GM23338 (cell line): ENCODE measurements at places on chromosomes 6 and 20. TPM values are rescaled to one million over a fixed set of nuclear protein-coding genes. Genes with fewer than 3 reads are reported as not detected.

CCR6 gene
- not detected in 2 replicates for total RNA-seq

B3GALT4 gene
- total RNA-seq: 1.0 and 2.3 TPM in 2 replicates

EYS gene
- 0.38 TPM in 1 of 2 replicates, not detected in the other for total RNA-seq

ARMH2 gene
- total RNA-seq: not detected in 2 replicates

PREP gene
- total RNA-seq: 51.0 and 52.7 TPM in 2 replicates

PTCRA gene
- total RNA-seq: not detected in 2 replicates

FRK gene
- total RNA-seq: 0.12 and 0.24 TPM in 2 replicates

EDN3 gene
- total RNA-seq: 0.17 and 1.2 TPM in 2 replicates

VSX1 gene
- 0.16 and 0.73 TPM in 2 replicates for total RNA-seq

- H3K36me3 ChIP-seq: no peaks in the 10 kb centered on the region
- no peaks in the 10 kb centered on the region for H3K4me1 ChIP-seq
- DNase-seq: no peak
- no peak overlapping the region for H3K27ac ChIP-seq
- H3K4me3 ChIP-seq: no peak overlapping the region
Measured at GRCh38 chr6:113338644-113339043, 518.5 kb upstream of the MARCKS start.

GRCh38 chr20:54029176-54029575, 41.2 kb downstream of the BCAS1 start:
- no peaks in the 10 kb centered on the region for H3K36me3 ChIP-seq
- DNase-seq: no peak
- peaks cover 5% of the 10 kb centered on the region; the same call in 1 of the 2 replicates for H3K4me1 ChIP-seq
- H3K27me3 ChIP-seq: no peaks in the 10 kb centered on the region

- no peaks in the 10 kb centered on the region; the same call in 1 of the 2 replicates for H3K4me1 ChIP-seq
- DNase-seq: no peak
- H3K27ac ChIP-seq: no peak overlapping the region
Measured at GRCh38 chr6:142827991-142828390, 117.0 kb downstream of the HIVEP2 start.

- no peak for DNase-seq
- H3K4me3 ChIP-seq: no peak overlapping the region
- no peak overlapping the region for H3K27ac ChIP-seq
- no peaks in the 10 kb centered on the region for H3K27me3 ChIP-seq
- H3K4me1 ChIP-seq: peaks cover 13% of the 10 kb centered on the region
- H3K36me3 ChIP-seq: no peaks in the 10 kb centered on the region
Measured at GRCh38 chr20:56610098-56610497, 19.0 kb upstream of the TFAP2C start.

DNA sequence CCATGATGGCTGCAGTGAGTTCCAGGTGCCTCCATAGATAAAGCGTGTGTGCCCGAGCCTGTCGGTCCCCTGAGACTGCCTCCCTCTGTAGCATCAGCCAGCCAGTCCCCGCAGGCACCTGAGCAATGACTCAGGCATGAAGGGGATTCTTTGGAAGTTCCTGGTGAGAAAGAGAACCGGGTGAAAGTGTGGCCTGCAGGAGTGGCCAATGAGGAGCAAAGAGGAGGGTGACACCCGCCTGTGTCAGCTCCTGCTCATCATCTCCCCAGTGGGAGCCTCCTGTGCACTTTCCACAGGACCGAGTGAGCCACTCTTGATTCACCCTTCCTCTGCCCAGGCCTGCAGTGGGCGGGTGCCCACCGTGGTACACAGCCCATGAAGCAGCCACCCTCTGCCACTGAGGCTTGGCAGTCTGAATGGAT, 71.2 kb upstream of the PTPN1 start:
- no peak for DNase-seq
- no peak overlapping the region for H3K27ac ChIP-seq

DNA sequence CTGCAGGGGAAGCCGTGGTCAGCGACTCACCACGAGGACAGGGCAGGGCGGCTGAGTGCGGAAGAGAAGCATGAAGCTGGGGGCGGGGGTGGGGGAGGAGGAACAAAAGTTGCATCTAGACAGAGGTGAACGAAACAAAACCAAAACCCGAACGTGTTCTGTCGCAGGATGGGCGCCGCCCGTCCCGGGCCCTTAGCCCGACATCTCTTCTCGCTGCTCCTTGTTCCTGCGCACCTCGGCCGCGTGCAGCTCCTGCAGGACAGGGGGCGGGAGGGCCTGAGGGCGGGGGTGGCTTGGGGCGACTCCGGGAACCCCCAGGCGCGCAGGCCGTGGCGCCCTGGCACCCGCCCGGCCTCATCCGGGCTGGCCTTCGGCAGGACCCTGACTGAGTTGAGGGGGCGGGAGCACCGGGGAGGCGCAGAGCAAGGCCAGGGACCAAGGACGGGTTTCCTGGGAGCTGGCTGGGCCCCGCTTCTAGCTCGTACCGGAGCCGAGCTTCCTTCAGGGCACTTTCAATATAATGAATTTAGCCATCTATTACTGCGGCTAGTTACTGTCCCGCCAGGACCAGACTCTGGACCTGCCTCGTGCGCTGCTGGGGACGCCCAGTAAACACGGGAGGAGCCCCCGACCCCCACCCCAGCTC, 12.0 kb downstream of the STMN3 start:
- peaks cover 7% of the 10 kb centered on the region; the same call in 1 of the 2 replicates for H3K4me1 ChIP-seq
- peak; percentile 71 for DNase-seq
- H3K27ac ChIP-seq: peak overlapping the region; percentile 55; the same call in 1 of the 2 replicates

DNA sequence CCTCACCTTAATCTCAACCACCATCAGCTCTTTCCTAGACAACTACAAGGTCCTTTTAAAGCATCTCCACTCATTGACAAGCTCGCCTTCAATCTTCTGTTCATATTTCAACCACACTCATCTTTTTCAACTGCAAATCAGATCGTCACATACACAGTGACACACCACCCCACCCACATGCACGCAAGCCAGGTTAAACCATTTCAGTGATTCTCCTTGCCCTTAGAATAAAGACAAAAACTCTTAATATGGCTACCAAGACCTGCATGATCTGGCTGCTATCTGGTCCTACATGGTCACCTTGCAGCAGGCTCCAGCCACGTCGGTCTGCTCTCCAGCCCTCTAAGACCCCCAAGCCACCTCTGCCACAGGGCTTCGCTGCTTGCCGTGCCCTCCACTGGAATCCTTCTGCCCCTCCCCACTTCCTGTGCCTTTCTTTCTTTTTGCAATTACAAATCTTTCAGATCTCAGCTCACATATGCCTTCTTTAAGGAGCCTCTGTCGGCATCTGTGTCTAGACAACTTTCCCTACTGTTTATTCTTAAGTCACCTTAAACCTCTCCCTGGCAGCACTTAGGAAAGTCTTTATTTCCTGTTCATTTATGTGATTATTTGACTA, 507.3 kb upstream of the ARID1B start:
- no peaks in the 10 kb centered on the region for H3K4me1 ChIP-seq
- DNase-seq: no peak
- H3K27ac ChIP-seq: no peak overlapping the region

DNA sequence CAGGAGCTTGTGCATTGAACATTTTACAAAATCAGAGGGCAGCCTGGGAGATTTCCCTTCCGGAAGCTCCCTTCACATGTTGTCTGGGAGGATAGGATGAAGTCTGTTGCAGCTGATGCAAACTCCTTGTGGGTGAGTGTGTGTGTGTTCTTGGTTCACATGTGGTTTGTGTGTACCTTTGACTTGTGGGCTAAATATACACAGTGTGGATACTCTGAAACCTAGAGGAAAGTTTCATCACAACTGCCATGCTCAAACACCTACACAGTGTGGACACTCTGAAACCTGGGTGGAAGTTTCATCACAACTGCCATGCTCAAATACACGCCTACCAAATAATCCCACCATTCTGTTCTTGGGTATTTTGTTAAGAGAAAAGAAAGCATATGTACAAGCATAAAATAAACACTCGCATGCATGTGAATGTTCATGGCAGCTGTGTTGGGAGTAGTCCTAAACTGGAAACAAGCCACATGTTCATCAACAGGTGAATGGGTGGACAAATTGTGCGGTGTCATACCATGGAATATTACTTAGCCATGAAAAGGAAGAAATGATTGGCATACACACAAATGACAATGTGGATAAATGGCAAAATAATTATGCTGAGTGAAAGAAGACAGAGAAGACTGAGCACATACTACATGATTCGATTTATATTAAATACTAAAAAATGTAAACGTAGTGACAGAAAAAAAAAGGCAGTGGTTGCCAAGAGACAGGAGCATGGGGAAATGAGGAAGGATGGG, 1.8 kb downstream of the SCP2D1 start:
- DNase-seq: no peak
- no peak overlapping the region for H3K4me3 ChIP-seq
- H3K4me1 ChIP-seq: no peaks in the 10 kb centered on the region
- H3K27me3 ChIP-seq: no peaks in the 10 kb centered on the region
- H3K27ac ChIP-seq: no peak overlapping the region

DNA sequence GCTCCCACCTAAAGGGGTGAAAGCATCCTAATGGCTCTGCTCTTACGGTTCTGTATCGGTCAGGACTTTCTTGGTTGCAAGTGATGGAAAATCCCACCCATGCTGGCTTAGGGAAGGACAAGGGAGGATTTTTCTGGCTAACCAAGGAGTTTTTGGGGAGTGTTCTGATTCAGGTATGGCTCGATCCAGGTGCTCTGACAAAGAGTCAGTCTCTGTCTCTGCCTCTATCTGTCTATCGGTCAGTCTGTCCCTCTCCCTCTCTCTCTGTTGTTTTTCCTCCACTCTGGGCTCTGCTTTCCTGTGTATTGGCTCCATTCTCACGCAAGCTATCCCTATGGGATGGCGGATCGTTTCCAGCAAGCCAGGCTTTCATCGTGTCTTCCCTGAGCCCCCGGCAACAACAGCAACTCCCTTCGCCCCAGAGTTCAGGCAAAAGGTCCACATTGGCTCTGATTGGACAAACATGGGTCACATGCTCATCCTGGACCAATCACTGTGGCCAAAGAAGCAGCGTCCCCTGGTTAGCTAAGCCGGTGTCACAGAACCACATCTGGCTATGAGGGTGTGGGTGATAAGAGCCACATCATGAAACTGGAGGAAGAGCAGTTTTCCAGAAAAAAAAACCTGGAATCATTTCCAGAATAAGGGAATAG, 160.3 kb downstream of the BMP7 start:
- no peaks in the 10 kb centered on the region for H3K4me1 ChIP-seq
- DNase-seq: peak; percentile 38
- no peak overlapping the region for H3K27ac ChIP-seq

- no peak overlapping the region for H3K4me3 ChIP-seq
- no peak for DNase-seq
- no peak overlapping the region for H3K27ac ChIP-seq
- peaks cover 23% of the 10 kb centered on the region for H3K27me3 ChIP-seq
- peaks cover 19% of the 10 kb centered on the region for H3K4me1 ChIP-seq
Measured at GRCh38 chr6:3745566-3746118, 5.9 kb downstream of the PXDC1 start.

GRCh38 chr6:155779456-155779855, 323.8 kb upstream of the NOX3 start:
- DNase-seq: no peak
- no peaks in the 10 kb centered on the region for H3K36me3 ChIP-seq
- H3K27ac ChIP-seq: no peak overlapping the region
- H3K4me1 ChIP-seq: no peaks in the 10 kb centered on the region
- no peak overlapping the region for H3K4me3 ChIP-seq

- DNase-seq: no peak
- peaks cover 10% of the 10 kb centered on the region for H3K36me3 ChIP-seq
- no peak overlapping the region for H3K4me3 ChIP-seq
- H3K4me1 ChIP-seq: no peaks in the 10 kb centered on the region
- H3K27me3 ChIP-seq: no peaks in the 10 kb centered on the region
- no peak overlapping the region for H3K27ac ChIP-seq
Measured at GRCh38 chr20:6101346-6101745, 21.5 kb downstream of the FERMT1 start.

DNA sequence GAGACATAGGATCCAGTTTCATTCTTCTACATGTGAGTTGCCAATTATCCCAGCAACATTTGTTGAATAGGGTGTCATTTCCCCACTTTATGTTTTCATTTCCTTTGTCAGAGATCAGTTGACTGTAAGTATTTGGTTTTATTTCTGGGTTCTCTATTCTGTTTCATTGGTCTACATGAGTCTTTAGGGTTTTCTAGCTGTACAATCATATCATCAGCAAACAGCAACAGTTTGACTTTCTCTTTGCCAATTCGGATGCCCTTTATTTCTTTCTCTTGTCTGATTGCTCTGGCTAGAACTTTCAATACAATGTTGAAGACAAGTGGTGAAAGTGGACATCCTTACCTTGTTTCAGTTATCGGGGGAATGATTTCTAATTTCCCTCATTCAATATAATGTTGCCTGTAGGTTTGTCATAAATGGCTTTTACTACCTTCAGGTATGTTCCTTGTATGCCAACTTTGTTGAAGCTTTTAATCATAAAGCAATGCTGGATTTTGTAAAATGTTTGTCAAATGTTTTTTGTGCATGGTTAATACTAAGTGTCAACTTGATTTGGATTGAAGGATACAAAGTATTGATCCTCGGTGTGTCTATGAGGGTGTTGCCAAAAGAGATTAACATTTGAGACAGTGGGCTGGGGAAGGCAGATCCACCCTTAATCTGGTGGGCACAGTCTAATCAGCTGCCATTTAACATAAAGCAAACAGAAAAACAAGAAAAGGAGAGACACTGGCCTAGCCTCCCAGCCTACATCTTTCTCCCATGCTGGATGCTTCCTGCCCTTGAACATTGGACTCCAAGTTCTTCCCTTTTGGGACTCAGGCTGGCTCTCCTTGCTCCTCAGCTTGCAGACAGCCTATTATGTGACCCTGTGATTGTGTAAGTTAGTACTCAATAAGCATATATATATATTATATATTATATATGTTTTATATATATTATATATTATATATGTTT, 23.3 kb downstream of the MICA start:
- H3K27ac ChIP-seq: no peak overlapping the region
- H3K27me3 ChIP-seq: no peaks in the 10 kb centered on the region
- no peak for DNase-seq
- H3K4me1 ChIP-seq: no peaks in the 10 kb centered on the region

- peaks cover 11% of the 10 kb centered on the region for H3K27me3 ChIP-seq
- no peaks in the 10 kb centered on the region for H3K36me3 ChIP-seq
- no peak overlapping the region for H3K27ac ChIP-seq
- DNase-seq: no peak
- peaks cover 23% of the 10 kb centered on the region for H3K4me1 ChIP-seq
- H3K4me3 ChIP-seq: no peak overlapping the region
Measured at GRCh38 chr6:150152891-150153876, 10.3 kb downstream of the PPP1R14C start.

- no peaks in the 10 kb centered on the region for H3K27me3 ChIP-seq
- H3K27ac ChIP-seq: no peak overlapping the region
- no peaks in the 10 kb centered on the region for H3K36me3 ChIP-seq
- peaks cover 16% of the 10 kb centered on the region; the same call in 1 of the 2 replicates for H3K4me1 ChIP-seq
Measured at GRCh38 chr20:13009682-13010406, 1.1 kb downstream of the SPTLC3 start.

DNA sequence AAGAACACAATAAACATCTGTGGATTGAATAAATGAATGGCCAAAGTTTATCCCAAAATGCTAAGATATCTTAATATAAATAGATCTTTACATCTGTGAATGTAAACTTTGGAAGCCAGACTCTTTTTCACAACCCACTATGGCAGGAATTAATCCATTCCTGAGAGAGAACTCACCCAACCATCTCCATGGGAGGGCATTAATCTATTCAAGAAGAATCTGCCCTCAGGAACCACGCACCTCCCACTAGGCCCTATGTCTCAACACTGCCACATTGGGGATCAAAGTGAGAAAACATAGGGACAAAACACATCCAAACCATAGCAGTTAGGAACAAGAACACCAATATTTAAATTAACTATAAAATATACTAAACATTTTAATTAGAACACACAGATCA, 3.4 kb downstream of the UBE3D start:
- H3K27me3 ChIP-seq: no peaks in the 10 kb centered on the region
- no peak overlapping the region; the same call in 1 of the 2 replicates for H3K27ac ChIP-seq
- H3K36me3 ChIP-seq: peaks cover 4% of the 10 kb centered on the region; the same call in 1 of the 2 replicates
- H3K4me3 ChIP-seq: no peak overlapping the region
- DNase-seq: peak; percentile 34

- H3K4me3 ChIP-seq: no peak overlapping the region
- no peak for DNase-seq
- no peaks in the 10 kb centered on the region for H3K27me3 ChIP-seq
- no peaks in the 10 kb centered on the region for H3K36me3 ChIP-seq
Measured at GRCh38 chr6:137819740-137820139, 47.3 kb upstream of the TNFAIP3 start.
